ENCODE measurements at places on chromosomes 3 and 15. TPM values are rescaled to one million over a fixed set of nuclear protein-coding genes. Genes with fewer than 3 reads are reported as not detected.

- no peak for DNase-seq
- H3K4me3 ChIP-seq: no peak overlapping the region
- H3K36me3 ChIP-seq: no peaks in the 10 kb centered on the region
- peaks cover 18% of the 10 kb centered on the region for H3K4me1 ChIP-seq
Measured at GRCh38 chr3:100420885-100421284, 19.5 kb downstream of the LNP1 start.

Gene NR1I2
- not detected for total RNA-seq

Gene CCR9
- total RNA-seq: not detected

DNA sequence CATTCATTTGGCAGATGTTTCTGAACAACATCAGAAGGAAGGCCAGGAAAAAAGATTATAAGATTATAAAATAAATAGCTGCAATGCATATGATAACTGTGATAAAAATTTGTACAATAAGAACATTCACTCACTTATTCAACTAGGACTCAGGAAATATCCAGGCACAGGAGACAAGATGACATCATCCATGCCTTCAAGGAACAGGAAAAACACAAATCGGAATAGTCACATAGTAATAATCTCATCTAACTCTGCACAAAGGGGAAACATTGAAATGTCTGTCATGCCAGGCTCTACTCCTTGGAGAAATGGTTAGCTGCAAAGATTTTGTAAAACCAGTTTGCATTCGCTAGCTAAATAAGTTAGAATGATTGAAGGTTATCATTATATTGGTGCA is 233.5 kb upstream of the AGTR1 start:
- H3K27ac ChIP-seq: no peak overlapping the region
- DNase-seq: no peak
- no peaks in the 10 kb centered on the region for H3K36me3 ChIP-seq
- H3K4me1 ChIP-seq: no peaks in the 10 kb centered on the region

- H3K4me3 ChIP-seq: no peak overlapping the region
- H3K27ac ChIP-seq: no peak overlapping the region
- no peaks in the 10 kb centered on the region for H3K4me1 ChIP-seq
- H3K36me3 ChIP-seq: no peaks in the 10 kb centered on the region
- no peak for DNase-seq
- H3K27me3 ChIP-seq: no peaks in the 10 kb centered on the region
Measured at GRCh38 chr3:74550686-74551085, 63.8 kb downstream of the CNTN3 start.

- DNase-seq: no peak
- H3K27ac ChIP-seq: peak overlapping the region; percentile 4
- H3K27me3 ChIP-seq: no peaks in the 10 kb centered on the region
Measured at GRCh38 chr3:197289726-197290125, 8.7 kb downstream of the DLG1 start.

DNA sequence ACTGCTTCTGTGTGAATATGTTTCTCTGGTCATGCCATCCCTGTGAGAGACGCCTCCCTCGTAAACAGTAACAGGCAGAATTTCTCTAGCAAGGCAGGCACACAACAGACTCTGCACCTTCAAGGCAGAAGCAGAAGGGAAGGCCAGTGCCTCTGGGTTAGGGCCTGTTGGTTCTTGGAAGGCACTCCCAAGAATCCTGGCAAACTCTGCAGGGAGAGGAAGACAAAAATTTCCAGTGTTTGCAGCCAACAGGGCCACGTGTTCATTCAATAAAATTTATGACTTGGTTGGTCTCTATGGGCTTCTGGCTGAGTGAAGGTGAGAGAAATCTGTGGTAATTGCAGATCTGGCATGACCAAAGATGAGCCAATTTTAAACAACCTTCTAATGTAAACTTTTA is 39.3 kb downstream of the NFKBIZ start:
- H3K4me1 ChIP-seq: no peaks in the 10 kb centered on the region
- no peak for DNase-seq
- no peaks in the 10 kb centered on the region for H3K27me3 ChIP-seq
- no peaks in the 10 kb centered on the region for H3K36me3 ChIP-seq
- no peak overlapping the region for H3K4me3 ChIP-seq

DNA sequence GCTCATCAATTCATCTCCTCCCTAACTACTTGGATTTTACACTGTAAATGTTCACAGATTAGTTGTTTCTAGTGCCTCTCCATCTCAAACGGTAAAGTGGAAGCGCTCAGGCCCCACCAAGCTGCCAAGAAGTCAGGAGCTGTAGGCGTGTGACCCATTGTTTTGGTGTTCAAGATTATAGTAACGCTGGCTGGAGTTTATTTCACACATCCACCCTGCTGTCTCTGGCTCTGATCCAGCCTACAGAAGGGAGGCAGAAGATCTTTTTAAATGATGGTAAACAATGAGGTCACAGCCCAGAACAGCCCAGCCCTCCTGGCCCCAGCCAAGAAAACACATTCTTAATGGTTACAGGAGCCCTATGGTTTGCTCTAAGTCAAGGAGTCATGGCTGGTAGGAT is 25.7 kb upstream of the GALNT15 start:
- H3K4me3 ChIP-seq: no peak overlapping the region
- H3K27me3 ChIP-seq: no peaks in the 10 kb centered on the region
- H3K27ac ChIP-seq: no peak overlapping the region
- no peaks in the 10 kb centered on the region for H3K36me3 ChIP-seq
- no peak for DNase-seq
